ENCODE measurements at places on chromosomes 4 and X.

- no peak for DNase-seq
These were observed 28.3 kb downstream of the MMRN1 start for GRCh38 chr4:89922848-89923416.

- no peak for DNase-seq
These were observed 1607.4 kb downstream of the C4orf33 start for GRCh38 chr4:130703211-130703935.

GRCh38 chr4:140094438-140095420, 59.3 kb downstream of the MAML3 start:
- DNase-seq, result no peak

GRCh38 chr4:3849140-3849539, 83.0 kb downstream of the ADRA2C start:
- DNase-seq, result no peak
